Karpas-422 (cell line): ENCODE measurements at places on chromosomes 1 and 21.
A peak's percentile ranks its signal among the peaks of the same experiment; 100 is the strongest.

DNA sequence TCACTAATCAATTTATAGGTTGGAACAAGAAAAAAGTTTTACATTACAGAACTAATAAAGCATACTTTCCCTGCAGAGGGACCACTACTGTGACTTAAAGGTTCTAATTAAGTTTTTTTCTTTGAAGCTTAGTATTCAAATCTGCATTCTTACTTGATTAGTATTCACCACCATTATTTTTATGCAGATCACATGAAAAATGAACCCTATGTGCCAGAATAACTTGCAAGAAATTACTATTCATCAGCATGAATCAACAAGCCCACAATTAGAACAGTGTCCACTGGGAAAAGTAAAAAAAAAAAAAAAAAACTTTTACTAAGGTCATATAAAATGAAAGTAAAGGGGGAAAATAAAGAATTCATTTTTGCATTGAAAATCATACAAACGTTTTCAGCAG, 90.8 kb downstream of the SMYD3 start:
- DNase-seq: no peak

DNA sequence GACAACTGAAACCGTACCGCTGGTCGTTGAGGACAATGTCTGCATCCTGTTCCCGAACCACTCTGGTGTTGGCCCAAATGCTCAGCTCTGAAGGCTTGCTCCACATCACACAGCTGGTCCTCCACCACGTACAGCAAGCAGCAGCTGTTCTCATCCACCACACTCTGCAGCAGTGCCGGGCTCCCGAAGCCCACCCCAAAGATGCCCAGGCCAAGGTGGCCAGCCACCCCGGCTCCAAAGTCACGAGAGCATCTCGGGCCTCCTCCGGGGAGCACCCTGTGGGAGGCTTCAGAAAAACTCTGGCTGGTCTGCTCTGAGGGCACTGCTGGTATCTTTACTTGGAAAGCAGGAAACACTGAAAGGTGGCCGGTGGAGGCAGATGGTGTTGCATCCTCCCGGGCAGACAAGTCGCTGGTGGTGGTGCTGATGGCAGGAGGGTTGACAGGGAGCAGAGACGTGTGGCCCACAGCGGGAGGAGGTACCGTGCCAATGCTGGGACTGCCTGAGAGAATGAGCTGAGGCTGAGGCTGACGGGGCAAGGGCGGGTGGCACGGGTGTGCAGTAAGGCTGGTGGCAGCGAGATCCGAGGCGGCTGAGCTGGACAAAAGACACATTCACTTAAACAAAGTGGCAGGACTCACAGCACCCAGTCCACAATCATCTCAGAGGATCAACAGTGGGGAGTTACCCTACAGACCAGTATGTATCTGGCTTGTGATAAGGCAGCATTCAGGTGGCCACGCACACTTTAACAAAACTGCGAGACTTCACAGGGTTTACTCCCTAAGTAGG, 6.5 kb upstream of the CCDC27 start:
- no peak for DNase-seq

DNA sequence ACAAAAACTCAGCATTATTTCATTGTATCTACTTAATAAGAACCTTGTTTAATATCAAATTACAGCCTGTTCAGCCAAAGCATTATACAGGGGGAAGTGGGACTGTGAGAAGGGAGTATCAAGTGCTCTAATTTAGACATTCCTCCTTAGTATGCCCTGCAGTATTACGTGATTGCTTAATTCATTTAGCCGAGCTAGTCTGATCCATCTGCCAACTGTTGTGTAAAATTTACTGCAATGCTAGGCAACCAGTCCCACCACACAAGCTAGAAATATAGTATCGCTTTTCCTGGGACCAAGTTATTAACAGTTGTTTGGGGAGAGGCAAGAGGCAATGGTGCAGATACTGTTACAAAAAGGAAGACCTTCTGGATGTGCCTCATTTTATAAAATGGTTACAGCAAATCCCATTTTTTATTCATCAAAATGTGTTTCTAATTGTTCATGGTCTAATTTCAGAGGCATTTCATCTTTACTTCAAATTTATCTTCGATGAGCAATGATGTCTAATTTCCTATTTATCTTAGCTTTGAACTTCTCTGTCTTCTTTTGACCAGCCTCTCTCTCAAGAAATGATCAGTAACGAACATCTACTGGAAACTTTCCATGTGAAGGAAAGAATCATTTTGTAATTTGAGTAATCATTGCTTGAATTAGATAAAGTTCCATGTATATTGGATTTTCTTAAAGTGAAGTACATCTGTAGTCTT, 283.3 kb downstream of the DUSP10 start:
- DNase-seq: no peak

- DNase-seq: no peak
Observed at GRCh38 chr1:205493241-205494085, 11.0 kb upstream of the CDK18 start.

DNA sequence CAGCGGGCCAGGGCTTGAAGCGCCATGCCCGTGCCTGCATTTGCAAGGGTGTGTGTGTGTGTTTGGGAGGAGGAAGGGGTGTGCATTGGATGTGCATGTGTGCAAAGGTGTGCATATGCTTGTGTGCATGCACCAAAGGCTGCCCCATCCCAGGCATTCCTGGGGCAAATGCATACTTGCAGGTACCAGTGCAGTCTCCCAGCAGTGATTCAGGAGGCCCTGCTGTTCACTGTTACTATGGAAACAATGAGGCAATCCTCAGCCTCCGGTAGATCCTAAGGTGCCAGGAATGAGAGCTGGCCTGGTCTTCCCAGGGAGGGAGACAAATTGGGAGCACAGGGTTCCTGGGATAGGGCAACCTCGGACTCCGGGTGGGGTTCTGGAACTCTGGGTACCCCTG, 7.5 kb upstream of the FNDC5 start:
- DNase-seq: no peak

DNA sequence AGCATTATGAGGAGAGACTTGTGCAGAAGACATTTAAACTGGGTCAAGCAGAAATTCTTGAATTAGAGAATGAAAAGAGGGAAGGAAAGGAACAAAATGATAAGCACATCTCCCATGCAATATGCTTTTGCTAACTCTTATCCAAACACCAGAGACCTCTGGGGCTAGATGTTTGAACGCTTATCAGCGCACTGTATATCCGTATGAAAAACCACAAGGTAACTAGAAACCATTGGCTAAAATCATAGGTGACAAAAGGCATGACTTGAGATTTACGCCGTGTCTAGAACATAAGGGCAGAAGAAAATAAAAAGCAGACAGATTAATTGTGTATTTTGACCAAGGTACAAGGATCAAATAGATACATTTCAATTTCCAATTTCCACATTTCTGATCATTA, 38.0 kb upstream of the TIAM1 start:
- no peak for DNase-seq

DNA sequence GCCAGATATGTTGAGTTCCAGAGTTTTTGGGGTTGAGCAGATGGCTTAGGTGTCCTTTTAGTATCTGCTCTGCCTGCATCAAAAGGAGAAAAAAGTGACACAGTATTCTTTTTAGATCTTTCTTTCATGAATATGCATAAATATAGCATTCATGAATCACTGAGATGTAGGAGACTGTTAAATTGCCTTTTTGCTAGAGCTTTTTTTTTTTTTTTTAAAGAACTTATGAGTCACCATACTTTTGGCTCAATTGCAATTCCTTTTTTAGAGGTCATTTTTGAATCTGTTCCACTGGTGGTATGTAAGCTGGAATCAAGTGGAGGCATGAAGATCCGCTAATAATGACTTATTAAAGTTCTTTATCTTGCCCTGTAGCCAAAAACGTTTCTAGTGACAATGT, 480.9 kb upstream of the ZRANB2 start:
- DNase-seq: no peak

GRCh38 chr1:28112388-28113241, 24.2 kb upstream of the EYA3 start:
- peak; percentile 55 for DNase-seq

- no peak for DNase-seq
Observed at GRCh38 chr1:168482106-168482505, 61.7 kb downstream of the XCL2 start.

GRCh38 chr1:89167590-89168230, 8.1 kb downstream of the GBP7 start:
- DNase-seq: no peak

GRCh38 chr1:24294228-24294672, 24.9 kb upstream of the GRHL3 start:
- DNase-seq: no peak

DNA sequence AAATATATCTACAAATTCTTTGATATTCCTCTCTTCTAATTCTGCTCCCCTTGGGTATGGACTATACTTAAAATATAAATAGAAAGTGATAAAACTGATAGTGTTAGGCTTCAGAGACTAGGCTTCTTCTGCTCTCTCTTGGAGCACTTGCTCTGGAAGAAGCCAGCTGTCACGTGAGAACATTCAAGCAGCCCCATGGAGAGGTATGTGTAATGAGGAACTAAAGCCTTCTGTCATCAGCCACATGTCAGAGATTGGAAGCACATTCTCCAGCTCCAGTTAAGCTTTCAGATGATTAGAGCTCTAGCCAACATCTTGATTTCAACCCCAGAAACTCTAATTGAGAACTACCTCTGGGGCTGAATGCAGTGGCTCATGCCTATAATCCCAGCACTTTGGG, 34.3 kb downstream of the XKR8 start:
- DNase-seq: no peak

DNA sequence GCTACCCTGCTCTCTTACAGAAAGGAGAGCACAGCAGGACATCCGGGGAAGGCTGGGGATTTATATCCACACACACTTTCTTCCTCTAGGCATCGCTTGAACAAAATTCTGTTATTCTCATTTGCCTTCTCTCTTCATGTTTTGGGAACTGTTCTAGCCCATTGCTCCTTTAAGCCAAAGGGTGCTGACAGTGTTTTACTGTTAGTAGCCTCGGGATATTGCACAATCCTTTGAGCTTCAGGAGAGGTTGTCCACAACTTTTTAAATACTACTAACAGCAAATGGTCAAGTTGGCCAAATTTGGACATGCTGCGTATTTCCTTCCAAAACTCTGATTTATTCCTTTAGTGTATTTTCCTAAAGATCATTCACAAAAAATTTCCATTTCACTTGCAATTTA, 579.2 kb upstream of the RGS18 start:
- no peak for DNase-seq

GRCh38 chr1:16088996-16089395, 15.5 kb upstream of the FAM131C start:
- no peak for DNase-seq

DNA sequence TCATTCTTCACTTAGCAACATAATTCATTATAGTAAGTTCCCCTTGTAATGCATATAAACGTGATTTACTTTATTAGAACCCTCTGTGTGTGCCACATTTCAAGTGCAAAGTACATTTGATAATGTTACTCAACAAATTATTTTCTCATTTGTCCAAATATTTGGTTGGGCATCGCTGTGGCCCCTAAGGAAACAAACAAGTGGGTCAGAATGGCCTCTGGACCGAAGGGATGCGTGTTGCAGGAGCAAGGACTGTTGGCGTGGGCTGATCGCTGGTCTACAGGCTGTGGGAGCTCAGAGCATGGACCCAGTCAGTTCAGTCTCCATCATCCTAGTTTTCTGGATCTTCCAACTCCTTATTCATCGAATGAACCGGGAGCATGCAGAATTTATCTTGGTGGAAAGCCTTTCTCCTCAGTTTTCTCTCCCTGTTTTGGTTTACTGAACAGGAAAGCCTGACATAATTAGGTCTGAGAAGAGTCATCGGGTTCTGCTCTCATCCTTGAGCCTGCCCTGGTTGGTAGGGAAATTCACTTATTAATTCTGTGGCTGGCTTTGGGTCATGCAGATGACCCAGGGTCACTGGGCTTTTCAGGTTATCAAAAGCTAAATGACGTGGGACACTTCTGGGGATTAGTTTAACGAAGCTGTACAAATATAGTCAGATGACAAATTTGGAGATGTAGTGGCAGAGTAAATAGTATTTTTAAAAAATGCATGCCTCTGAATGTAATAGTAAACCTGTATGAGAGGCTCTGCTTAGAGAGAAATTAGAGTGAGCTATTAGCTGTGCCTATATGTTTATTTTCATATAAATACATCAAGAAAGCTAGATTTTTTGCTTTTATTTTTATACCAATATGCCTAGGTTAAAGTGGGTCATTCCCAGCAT, 200.2 kb downstream of the SDCCAG8 start:
- DNase-seq: no peak

DNA sequence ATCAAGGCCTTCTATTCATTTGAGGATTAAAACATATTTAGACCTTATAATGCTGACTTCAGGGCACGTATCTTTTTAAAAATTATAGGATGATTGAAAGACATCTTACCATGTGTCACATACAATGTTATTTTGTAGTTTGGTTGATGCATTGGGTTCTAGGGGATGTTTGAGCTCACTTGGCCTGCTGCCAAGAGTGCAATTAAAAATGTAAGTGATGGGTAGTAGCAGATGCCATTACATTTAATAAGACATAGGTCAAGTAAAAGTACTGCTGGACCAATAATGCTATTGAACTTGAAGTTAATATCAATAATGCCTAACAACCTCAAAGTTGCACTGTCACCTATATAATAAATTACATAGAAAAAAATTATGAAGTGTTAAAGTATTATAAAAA, 616.5 kb upstream of the RGS18 start:
- no peak for DNase-seq

DNA sequence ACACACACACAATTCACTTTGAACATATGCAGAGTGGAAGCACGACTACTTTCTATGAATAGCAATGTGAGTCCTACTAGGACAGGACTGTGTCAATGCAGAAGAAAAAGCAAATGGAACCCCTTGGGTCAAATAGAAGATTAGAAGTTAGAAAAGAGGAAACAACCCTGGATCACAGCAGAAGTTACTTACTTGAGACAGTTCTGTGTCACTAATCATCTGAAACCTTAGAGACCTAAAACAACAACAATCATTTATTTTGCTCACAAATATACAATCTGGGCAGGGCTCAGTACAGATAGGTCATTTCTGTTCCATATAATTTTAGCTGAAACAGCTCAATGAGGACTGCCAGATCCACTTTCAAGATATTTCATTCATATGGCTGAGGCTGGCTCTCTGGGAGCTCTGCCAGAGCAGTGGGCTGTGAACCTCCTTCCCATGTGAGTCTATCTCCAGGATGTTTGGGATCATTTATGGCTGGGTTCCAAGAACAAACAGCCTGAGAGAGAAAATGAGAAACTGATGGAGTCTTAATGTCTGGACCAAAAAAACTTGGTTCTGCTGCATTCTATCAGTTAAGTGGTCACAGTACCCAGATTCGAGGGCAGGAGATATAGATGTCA, 42.5 kb upstream of the IL10 start:
- no peak for DNase-seq
